ENCODE measurements at places on chromosomes 7 and 10.

DNA sequence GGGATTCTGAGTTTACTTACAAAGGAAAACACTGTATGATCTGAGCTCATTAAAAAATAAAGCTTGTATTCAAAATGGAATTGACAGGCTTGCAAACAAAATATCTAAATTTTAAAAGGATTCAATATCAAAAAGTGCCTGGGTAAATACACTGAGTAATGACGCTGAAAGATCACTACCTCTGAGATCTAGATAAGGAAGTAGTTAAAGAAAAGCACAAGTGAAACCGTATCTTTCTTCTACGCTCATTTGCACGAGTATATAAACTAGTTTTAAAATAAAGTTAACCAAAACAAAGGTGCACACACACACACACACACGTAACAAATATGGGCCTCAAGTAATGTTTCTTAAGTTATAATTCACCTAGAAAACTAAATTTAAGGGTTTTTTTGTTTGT lies 93.4 kb downstream of the SNX13 start:
- no peak for DNase-seq

DNA sequence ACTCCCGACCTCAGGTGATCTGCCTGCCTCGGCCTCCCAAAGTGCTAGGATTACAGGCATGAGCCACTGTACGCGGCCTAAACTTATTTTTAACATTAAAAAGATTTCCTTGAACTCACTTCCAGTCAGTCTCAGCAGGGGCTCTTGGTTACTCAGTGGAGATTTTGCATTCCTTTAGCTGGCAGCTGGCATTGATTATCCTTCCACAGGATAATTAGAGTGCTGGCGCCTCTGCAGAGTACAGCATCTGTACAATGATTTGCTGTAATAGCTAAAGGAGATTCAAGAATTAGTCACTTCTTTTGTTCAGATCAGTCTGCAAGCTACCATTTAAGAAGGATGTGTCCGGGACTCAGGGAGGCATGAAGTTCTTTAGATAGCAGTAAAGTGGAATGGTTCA lies 125.0 kb upstream of the NPY start:
- DNase-seq: no peak

- no peak for DNase-seq
These were observed 7.8 kb upstream of the DLX6 start for GRCh38 chr7:96997512-96998032.

DNA sequence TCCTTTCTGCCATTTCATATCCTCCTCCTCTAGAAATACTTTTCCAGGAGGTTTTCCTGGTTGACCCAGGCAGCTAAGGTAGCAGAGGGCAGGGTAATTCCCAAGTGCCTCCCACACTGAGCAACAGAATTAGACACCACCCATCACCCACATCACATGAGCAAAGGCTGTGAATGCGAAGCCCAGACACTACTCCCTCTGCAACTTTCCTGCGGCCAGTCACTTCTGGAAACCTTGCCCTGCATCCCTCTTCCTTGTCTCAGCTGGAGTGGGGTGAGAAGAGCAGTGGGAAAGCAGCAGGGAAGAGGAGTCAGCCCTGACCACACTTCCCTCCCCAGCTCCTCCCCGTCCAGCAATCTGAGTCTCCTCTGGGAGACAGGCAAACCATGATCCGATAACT lies 15.2 kb downstream of the TMEM176B start:
- no peak for DNase-seq

- no peak for DNase-seq
These were observed 6.3 kb upstream of the OPN1SW start for GRCh38 chr7:128781851-128782250.

GRCh38 chr10:104762793-104763192 lies 121.7 kb downstream of the SORCS3 start:
- no peak for DNase-seq

All from left kidney (tissue), 8 donors.